ENCODE measurements at places on chromosomes 2 and 18. TPM values are rescaled to one million over a fixed set of nuclear protein-coding genes. Genes with fewer than 3 reads are reported as not detected.

Gene FOXI3
- total RNA-seq: not detected

Gene TCF7L1
- 2.3 TPM for total RNA-seq

Gene MITD1
- total RNA-seq: 37.6 TPM

Gene INHBB
- total RNA-seq: 57.5 TPM

Gene KCNF1
- total RNA-seq: 1.0 TPM

Gene SAG
- not detected for total RNA-seq

Gene GALNT5
- 1.9 TPM for total RNA-seq

Gene CABYR
- 32.4 TPM for total RNA-seq

Gene IKZF2
- 22.2 TPM for total RNA-seq

Gene RAB6C
- total RNA-seq: not detected

Gene LDAH
- 14.6 TPM for total RNA-seq

Gene AOX1
- total RNA-seq: 5.1 TPM

Gene C1QL2
- not detected for total RNA-seq

Measured in PC-9 (cell line).